ENCODE measurements at places on chromosomes 12 and 14.

- DNase-seq: no peak
Observed at GRCh38 chr14:95725685-95726336, 11.9 kb upstream of the TCL1A start.

GRCh38 chr12:12606781-12607589 is 4.7 kb upstream of the CREBL2 start:
- no peak for DNase-seq

- DNase-seq: no peak
Observed at GRCh38 chr14:101019990-101020710, 116.6 kb upstream of the RTL1 start.

DNA sequence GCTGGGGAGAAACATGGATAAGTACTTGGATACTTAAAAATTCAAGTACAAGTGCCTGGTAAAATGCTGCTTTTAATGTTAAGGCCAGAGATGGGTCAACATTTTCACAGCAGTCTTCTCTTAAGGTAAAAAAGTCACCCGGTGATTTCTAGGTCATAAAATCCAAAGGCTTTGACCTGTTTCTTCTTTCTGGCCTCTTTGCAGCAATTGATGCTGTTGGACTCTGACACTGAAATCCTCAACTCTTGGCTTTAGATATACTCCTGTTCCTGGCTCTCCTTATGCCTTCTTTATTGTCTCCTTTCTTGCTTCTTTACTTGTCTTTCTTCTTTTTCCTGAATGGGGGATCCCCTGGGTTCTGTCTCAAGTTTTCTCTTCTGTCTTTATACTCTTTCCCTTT is 189.2 kb downstream of the SSPN start:
- no peak for DNase-seq

GRCh38 chr12:131990066-131990979 is 40.6 kb downstream of the EP400 start:
- DNase-seq: no peak

DNA sequence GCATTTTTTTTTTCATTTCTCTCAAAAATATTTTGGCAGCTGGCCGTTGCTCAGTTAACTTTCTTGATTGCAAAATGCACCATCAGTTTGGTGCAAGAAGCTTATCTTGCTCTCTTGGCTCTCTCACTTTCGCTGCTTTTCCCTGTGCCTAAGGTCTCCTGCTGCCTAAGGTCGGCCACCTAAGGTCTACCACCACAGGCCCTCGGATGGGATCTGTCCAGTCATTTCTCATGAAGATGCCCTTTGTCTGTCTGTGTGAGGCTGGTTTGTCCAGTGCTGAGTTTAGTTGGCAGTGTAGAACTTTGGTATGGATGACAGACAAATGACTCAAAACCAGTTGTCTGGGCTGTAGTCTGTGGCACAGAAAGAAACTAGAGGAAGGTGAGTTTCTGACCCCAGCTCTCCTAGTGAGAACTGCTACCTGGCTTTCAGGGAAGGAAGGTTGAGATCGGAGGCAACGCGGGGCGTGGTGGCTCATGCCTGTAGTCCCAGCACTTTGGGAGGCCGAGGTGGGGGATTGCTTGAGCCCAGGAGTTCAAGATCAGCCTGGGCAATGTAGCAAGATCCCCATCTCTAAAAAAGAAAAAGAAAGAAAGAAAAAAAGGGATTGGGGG is 2.6 kb downstream of the MLXIP start:
- no peak for DNase-seq

- DNase-seq: no peak
Observed at GRCh38 chr12:55633151-55633550, 3.5 kb upstream of the OR10P1 start.

GRCh38 chr12:2845280-2845679 is 10.4 kb upstream of the NRIP2 start:
- DNase-seq: no peak

DNA sequence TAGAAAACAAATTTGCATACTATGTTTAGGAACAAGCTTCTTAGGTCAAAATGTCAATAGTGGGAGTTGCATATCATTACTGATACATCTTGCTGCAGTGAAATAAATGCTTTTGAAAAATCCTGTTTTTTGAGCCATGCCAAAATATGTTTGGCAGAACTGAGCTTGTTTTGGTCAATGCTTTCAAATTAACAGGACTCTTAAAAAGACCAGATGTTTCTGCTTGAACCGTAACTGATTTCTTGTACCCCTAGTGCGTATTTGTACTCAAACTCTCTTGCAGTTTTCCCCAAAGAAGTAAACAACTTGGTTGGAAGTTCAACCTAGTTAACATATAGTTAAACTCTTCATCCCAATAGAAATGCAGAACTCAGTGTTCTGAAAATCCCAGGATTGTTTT is 3.4 kb downstream of the TRHDE start:
- no peak for DNase-seq

DNA sequence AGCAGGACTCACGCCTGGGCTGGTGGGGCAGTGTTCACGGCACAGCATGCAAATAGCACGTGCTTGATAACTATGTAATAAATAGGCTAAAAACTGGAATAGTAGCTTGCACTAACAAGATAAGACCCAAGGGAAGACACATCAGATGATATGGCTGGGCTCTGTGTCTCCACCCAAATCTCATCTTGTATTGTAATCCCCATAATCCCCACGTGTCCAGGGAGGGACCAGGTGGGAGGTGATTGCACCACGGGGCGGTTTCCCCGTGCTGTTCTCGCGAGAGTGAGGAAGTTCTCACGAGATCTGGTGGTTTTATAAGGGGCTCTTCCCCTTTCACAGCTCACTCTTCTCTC is 46.9 kb downstream of the RIMBP2 start:
- no peak for DNase-seq

DNA sequence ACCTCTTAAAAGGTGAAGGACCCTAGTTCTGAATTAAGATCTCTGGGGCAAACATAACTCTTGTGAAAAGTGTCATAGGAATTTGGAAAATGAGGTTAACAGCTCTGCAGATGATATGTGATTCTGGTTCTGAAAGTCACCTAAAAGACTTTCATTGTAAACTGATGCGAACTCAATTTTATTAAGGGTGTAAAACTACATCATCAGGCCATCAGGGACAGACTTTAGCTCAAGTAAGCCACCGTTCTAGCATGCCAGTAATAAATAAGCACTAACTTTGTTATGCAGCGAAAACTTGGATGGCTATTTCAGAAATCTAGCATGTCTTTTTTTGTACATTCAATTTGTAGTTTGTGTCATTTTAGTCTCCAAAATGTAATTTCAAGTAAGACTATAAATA is 61.6 kb downstream of the R3HDM2 start:
- DNase-seq: no peak

- no peak for DNase-seq
Observed at GRCh38 chr12:14960548-14961465, 594 bp downstream of the ARHGDIB start.

- DNase-seq: no peak
Observed at GRCh38 chr14:24167469-24168114, 4.3 kb upstream of the REC8 start.

DNA sequence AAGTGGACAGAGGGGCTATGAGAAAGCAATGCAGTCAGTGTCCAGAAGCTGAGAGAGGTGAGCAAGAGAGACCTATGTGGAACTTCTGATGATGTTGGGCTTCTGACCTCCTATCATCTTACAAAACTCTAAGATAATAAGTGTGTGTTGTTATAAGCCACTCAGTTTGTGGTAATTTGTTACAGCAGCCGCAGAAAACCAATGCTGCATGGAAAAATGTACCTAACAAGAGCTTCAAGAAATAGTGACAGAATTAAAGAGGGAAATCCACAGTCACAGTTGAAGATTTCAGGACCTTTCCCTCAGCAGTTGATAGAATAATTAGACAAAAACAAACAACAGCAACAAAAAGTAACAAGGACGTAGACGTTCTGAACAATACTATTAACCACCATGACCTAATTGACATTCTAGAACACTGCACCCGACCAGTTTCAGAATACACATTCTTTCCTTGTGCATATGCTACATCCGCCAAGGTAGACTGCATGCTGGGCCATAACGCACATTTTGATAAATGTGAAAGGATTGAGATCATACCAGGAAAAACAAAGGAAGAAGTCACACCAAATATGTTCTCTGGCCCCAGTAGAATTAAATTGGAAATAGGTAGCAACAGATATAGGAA is 1.8 kb upstream of the EVL start:
- no peak for DNase-seq

GRCh38 chr12:89411846-89412245 is 59.5 kb upstream of the DUSP6 start:
- no peak for DNase-seq

- DNase-seq: no peak
Observed at GRCh38 chr14:93592786-93593185, 162.0 kb downstream of the UNC79 start.

DNA sequence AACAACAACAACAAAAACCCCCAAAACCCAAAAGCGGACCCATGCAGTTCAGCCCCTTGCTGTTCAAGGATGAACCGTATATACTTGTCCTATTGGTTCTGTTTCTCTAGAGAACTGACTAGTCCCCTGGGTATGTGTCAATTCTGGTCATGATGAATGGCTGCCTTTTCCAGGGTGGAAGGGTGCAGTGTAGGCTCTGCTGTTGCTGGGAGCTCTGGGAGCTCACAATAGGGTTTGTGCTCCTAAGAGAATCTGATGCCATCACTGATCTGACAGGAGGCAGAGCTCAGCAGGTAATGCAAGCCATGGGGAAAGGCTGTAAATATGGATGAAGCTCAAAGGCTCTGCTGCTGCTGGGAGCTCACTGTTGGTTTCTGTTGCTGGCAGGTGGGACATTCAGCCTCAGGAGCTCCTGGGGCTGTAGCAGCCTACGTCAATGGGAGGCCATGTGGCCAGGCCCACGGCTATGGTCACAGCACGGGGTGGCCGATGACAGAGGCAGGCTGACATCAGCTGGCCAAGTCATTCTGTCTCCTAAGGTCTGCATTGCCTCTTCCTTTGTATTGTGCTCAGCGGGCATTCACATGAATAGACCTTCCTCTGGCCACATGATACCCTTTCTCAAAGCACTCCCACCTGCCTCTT is 37.9 kb downstream of the DLK1 start:
- no peak for DNase-seq

DNA sequence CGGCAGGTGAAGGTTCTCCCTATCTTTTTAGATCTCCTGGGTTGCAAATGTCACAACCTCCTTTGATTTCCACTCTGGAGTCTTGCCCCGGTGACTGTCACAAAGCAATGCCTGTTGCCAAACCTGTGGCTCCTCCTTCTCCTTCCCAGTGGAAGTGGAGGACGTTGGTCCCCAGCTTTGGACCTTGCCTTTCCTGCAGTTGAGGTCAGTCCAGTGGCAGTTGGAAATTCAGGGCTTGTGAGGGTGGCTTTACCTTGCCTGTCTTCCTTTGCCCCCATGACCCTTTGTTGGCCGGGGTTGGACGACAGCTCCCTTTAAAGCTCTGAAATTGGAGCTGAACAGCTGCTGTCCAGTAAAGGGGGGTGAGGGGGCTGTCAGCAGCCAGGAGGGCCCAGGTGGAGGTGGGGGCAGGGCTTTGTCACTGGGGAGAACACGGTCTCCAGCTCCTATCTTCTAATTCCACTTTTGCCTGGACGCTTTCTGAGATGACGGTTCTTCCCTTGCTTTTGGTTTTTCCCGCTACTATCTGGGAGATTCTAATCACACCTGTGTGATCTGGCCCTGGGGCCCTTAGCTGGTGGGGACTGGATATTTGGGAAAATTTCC is 4.1 kb downstream of the TEAD4 start:
- DNase-seq: no peak

DNA sequence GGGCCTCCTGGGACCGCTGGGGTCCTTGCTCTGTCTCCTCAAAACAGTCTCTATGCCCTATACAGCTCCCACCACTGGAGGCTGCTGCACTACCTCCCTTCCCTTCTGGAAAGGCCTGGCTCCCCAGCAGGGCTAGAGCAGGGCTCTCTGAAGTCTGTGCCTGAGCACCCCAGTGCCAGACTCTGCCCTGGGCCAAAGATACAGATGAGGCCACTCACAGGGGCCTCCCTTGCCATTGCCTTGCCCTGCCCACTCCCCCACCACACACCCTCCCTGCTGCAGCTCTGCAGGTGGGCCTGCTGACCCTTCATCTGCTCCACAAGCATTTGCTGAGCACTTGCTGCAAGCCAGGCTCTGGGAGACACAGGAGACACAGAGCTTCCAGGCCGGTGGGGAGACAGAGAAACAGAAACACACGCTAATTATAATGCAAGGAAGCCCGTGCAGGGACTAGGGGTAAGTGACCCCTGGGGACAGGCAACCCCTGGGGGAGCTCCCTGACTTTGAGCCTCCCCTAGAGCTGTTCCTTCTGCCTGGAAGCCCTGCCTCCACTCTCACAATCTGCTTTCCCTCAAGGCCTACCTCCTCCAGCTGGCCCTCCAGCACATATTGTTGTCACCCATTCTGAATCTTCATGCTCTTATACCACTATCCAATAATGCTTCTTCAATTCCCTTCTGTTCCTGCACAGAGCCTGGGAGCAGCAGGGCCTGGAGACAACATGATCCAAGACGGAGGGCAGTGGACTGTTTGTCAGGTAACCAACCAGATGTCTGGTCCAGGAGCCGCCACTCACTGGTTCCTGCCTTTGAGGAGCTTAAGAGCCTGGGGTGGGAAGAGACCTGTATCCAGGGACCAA is 32.6 kb upstream of the PNMA1 start:
- DNase-seq: no peak

DNA sequence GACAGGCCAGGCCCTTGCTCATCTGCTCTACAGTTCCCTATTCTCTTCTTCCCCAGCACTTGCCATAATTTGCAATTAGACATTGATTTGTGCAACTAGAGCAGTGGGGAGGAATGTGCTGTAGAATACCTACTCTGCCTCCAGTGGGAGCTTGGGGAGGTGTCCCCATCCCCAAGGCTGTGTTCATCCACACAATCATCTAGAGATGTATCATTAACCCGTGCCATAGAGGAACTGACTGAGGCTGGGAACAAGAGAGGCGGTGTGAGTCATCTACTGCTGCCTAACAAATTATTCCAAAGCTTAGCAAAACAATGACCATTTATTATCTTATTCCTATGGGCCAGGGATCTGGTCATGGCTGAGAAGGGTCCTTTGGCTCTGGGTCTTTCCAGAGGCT is 5.1 kb upstream of the OTUB2 start:
- DNase-seq: no peak

- no peak for DNase-seq
Observed at GRCh38 chr12:14290951-14291350, 74.5 kb upstream of the ATF7IP start.

DNA sequence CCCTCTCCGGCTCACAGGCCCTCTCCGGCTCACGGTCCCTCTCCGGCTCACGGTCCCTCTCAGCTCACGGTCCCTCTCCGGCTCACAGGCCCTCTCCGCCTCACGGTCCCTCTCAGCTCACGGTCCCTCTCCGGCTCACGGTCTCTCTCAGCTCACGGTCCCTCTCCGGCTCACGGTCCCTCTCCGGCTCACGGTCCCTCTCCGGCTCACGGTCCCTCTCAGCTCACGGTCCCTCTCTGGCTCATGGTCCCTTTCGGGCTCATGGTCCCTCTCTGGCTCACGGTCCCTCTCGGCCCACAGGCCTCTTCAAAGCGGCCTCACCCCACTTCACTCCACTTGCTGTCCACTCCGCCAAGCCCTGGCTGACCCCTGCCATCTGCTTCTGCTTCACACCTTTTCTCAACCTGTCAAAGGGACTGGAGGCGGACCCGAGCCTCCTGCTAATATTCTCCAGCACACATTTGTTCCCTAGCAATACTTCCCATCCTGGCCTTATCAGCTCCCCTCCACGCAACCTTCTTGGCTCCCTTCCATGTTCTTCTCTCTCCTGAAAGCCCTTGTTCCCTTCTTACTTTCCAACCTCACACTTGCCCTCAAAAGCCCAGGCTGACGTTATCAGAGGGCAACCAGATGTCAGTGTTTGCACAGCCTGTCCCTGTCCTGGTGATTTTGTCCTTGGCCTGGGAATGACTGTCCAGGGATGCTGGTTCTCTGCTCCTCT is 176.7 kb downstream of the CALM1 start:
- DNase-seq: no peak

GRCh38 chr12:68435816-68436215 is 103.7 kb upstream of the MDM1 start:
- no peak for DNase-seq

Measured in midbrain (tissue), 1 donor.